Activated CD4-positive, alpha-beta memory T cell treated with anti-CD3 and anti-CD28 coated beads, Interleukin-2, amount 10 ng/mL, durations not matched to agents 7 days and 5 days (primary cell): ENCODE measurements at places on chromosomes 13 and 19.
A peak's percentile ranks its signal among the peaks of the same experiment; 100 is the strongest.

DNA sequence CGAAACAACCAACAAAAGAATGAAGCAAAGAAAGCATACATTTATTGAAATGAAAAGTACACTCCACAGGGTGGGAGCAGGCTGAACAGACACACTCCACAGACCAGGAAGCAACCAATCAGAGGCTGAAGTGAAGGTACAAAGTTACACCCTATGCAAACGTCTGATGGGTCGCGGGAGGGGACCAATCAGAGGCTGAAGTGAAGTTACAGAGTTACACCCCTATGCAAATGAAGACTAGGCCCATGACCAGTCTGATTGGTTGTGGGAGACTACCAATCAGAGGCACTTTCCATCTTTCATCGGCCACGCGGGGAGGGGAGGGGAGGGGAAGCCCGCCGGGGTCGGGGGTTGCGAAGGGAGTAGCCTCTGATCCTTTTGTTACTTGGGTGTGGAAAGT, 12.4 kb upstream of the FBL start:
- peak; percentile 64 for DNase-seq

GRCh38 chr13:106367361-106367971, 168.0 kb downstream of the EFNB2 start:
- DNase-seq: no peak

DNA sequence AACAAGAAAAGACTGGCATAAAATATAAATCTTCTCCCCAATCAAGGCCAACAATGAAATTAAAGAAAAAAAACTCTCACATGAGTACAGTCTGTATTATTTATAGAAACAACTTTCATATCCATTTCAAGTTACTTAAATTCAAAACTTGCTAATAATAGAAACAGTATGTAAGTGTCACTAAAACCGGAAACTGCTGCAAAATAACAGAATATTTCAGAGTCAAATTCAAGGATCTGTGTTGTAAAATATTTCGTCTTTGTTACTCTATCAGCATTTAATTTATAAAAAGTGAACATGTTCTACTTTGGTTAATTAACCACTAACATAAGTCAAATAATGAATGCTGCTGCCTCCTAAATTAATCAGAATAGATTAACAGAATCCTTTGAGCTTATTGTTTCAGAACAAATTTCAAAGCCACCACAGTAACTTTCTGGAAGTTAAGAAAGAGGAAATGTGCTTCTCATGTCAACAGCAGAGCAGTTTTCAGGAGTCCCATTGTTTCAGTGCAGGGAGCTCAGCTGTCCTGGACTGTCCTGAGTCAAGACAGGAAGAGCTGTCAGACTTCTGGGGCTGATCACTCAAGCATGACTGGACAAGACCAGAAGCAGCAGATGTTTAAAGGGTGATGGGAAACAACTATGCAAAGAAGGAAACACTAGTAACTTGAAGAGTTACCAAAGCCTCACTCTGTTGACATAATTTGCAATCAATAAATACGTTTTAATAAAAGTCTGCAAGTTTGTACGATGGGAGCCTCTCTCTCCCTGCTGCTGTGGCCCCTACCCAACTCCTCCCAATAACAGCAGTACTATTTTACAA, 76.9 kb downstream of the FOXO1 start:
- no peak for DNase-seq

DNA sequence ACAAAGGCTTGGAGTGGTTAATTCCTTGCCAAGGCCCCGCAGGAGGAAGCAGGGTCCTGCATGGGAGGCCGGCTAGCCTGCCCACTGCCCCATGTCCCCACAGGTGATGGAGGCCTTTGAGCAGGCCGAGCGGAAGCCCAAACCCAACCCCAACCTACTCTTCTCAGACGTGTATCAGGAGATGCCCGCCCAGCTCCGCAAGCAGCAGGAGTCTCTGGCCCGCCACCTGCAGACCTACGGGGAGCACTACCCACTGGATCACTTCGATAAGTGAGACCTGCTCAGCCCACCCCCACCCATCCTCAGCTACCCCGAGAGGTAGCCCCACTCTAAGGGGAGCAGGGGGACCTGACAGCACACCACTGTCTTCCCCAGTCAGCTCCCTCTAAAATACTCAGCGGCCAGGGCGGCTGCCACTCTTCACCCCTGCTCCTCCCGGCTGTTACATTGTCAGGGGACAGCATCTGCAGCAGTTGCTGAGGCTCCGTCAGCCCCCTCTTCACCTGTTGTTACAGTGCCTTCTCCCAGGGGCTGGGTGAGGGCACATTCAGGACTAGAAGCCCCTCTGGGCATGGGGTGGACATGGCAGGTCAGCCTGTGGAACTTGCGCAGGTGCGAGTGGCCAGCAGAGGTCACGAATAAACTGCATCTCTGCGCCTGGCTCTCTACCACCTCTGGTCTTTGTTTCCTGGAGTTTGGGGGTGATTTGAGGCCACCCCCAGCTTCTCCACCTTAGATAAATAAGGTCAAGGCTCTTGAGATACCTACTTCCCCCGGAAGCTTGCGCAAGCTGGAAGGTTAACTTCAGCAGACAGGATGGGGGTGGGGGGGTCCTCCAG, 2.6 kb downstream of the B3GNT8 start:
- no peak for DNase-seq

GRCh38 chr19:58466089-58466759, 656 bp upstream of the ZNF324 start:
- DNase-seq: no peak

GRCh38 chr19:1475751-1476437, 3.1 kb downstream of the C19orf25 start:
- no peak for DNase-seq

DNA sequence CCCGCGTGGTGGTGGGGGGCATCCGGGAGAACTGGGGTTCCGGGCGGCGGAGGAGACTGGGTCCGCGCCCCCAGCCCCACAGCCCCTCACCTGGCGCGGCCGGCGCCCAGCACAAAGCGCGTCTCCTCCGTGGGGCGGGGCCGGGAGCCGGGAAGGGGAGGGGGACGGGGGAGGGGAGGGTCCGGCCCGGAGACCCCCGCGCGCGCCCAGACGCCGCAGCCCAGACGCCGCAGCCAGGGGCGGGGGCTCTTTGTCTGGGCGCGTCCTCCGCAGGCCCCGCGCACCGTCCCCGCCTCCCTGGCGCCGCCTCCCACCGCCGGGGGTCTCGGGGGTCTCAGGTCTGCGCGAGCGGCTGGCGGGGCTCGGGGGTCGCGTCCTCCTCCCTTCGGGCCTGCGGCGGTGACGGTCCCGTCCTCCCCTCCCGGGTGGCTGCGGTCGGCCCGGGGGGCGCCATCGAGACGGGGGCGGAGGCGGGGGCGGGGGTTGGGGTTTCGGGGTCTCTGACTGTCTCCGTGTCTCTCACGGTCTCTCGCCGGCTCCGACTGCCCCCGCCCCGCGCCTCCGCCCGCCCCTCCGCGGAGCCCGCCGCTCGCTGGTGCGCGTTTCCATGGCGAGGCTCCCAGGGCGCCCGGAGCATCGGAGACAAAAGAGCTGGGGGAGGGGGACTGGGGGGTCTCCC, at the start of gene PLPPR3:
TSS of gene PLPPR3 (minus strand) at position 131 of the 679 bp plus-strand sequence. CDS start 396 bp downstream, outside the sequence.
- no peak for DNase-seq

- peak; percentile 81 for DNase-seq
These were observed 7.9 kb upstream of the PEAK3 start for GRCh38 chr19:2289714-2290435.

- peak; percentile 78 for DNase-seq
These were observed 2.5 kb downstream of the CFD start for GRCh38 chr19:861756-862580.

GRCh38 chr19:50837300-50837699, 3.9 kb upstream of the KLK15 start:
- DNase-seq: no peak

DNA sequence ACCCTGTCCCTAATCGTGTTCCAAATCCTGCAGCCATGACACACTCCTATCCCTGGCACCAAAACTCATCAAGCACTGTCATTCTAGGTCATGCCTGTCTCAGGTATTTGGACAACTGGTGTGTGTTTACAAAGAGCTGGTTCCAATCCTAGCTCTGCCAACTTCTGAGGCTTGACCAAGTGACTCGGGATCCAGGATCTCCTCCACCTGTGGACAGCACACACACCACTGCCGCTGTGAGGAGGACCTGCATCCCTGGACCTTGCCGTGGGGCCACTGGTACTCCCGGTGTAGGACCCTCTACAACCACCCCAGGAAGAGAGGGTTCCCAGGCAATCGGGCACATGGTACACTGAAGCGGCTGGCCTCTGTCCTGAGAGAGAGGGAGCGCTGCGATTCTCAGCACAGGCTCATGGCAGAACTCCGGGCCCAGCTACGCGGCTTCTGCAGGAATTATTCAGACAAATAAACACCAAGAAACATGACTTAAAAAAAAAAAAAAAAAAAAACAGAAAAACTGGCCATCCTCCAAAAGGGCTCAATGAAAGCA, 20.4 kb downstream of the MLLT1 start:
- no peak for DNase-seq
